Kidney epithelial cell (primary cell): ENCODE measurements at places on chromosomes 11 and 22.

- no peak for DNase-seq
Observed at GRCh38 chr22:38751422-38752346, 4.1 kb downstream of the SUN2 start.

GRCh38 chr22:22061085-22062077, 78.8 kb upstream of the TOP3B start:
- DNase-seq: no peak

GRCh38 chr11:13076961-13077360, 67.8 kb downstream of the RASSF10 start:
- DNase-seq: no peak

GRCh38 chr22:45286854-45287551, 2.3 kb downstream of the UPK3A start:
- no peak for DNase-seq

- DNase-seq: no peak
Observed at GRCh38 chr11:97703851-97704250, 1314.0 kb downstream of the JRKL start.

DNA sequence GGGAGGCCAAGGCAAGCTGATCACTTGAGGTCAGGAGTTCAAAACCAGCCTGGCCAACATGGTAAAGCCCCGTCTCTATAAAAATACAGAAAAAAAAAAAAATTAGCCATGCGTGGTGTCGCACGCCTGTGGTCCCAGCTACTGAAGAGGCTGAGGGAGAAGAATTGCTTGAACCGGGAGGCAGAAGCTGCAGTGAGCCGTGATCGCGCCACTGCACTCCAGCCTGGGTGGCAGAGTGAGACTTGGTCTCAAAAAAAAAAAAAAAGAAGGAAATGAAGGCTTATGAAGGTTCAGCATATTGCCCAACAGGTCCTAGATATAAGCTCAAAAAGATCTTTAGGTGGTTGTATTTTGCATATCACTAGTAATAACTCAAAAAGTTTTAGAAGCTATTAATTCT, 10.2 kb downstream of the ATL3 start:
- DNase-seq: no peak

- no peak for DNase-seq
Observed at GRCh38 chr11:125239585-125240560, 75.3 kb downstream of the PKNOX2 start.

GRCh38 chr11:21179770-21180169, 510.4 kb downstream of the NELL1 start:
- no peak for DNase-seq

- DNase-seq: no peak
Observed at GRCh38 chr11:111561791-111562325, 21.3 kb downstream of the LAYN start.

DNA sequence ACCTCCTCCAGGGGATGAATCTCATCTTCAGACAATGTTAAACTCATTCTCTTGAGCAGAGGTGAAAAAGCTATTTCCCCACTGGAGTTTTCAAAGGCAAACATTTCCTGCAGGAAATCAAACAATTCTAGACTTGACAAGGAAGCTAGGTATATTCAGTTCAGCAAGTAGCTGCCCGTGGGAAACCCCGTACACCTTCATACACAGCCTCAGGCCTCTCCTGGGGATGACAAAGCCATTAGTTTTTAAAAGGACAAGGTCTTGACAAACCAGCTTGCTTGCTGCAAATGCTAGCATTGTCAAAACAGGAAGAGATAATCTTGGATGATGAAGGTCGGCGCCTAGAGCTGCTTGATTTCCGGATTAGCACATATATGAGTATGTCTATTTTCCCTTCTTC, 1630.8 kb upstream of the TENM4 start:
- DNase-seq: no peak

DNA sequence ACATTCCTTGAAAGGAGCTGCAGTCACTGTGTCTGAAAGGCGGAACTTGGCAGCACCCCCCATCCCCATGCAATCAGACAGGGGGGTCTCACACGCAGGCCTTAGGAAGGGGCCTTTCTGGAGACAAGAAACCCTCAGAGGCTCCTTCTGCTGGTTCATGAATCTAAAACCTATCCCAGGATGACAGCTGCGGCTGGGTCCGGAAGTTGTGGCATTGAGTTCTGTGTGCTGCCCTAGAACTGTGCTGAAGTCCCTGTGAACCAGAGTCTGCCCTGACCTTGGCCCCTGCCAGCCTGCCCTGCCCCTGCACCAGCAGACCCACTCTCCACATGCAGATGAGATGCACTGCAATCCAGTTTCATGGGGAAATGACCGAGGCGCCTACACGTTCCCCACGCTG, 268.0 kb downstream of the CTTN start:
- no peak for DNase-seq

GRCh38 chr11:54558407-54558806, 45.4 kb downstream of the OR4C46 start:
- no peak for DNase-seq

GRCh38 chr11:3137486-3138177, 27.5 kb downstream of the OSBPL5 start:
- no peak for DNase-seq

- DNase-seq: peak; percentile 57
Observed at GRCh38 chr11:37504921-37505320, 906.9 kb upstream of the RAG2 start.

GRCh38 chr11:121067962-121068647, 32.9 kb upstream of the TECTA start:
- no peak for DNase-seq

DNA sequence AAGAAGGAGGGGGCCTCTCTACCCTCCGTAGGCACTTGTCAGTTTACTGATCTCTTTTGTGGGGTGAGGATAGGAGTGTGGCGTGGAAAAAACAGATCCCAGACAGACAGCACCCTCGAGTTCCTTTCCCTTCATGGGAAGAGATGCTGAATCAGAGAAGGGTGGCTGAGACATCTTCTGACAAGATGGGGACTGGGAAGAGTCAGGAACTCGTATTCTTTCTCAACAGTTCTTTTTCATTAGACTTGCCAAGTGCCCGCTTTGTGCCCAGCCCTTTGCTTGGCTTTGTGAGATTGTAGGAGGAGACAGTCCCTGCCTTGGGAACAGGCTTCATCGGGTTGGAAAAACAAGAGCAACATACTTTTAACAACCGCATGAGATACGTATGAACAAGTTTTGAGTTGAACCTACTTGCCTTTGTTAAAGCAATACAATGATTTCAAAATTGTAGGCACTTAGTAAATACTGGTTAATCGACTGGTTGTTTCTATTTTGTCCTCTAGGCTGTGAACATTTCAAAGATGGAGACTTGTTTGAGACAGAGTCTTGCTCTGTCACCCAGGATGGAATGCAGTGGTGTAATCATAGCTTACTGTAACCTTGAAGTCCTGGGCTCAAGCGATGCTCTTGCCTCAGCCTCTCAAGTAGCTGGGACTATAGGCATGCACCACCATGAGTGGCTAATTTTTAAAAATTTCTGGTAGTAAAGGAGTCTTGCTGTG, 1.1 kb downstream of the RRM1 start:
- peak; percentile 31 for DNase-seq

DNA sequence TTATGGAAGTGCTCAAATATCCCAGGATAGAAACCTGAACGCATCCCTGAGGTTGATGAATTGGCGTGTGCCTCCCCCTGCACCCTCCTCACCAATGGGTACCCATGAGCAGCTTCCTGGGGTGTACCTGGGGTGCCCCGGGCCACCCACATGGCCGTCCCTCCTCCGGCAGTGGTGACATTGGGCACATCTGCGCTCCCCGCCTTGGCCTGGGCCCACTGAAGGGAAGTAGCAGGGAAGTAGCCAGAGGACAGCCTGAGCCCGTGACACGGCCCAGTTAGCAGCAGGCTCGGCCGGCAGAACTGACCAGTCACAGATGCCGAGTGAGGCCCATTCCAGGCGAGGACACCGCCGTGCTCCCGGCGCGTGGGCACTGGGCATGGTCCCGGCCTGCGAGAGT, 16.7 kb downstream of the MRPL23 start:
- no peak for DNase-seq

GRCh38 chr11:792873-793272, 3.0 kb upstream of the CEND1 start:
- DNase-seq: no peak

DNA sequence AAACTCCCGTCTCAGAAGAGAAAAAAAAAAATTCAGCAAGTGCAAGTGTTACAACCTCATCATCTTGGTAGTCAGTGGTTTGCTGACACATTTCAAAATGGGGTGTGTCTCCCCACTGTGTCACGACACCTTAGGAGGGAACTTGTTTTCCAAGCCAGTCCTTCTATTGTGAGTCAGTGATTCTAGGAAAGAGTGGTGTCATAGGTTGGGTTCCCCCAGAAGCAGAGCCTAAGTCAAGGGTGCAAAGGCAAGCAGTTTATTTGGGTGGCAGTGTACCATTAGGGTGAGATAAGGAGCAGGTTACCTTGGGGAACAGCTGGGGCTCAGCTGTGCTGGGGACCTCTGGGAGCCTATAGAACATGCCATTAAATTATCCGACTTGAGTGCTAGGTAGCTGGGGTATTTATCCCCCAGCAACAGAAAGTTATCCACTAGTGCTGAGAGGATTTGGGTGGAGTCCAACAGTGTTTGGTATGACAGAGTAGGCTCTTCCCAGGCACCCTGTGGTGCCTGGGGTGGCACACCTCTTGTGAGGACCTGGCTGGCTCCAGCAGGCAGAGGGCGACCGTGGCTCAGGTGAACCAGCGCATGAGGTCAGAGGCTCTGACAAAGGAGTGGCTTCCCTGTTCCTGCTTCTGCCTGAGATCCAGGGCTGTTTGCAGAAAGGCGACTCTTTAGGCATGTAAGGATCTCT, 41.7 kb downstream of the KIAA1671 start:
- DNase-seq: no peak

DNA sequence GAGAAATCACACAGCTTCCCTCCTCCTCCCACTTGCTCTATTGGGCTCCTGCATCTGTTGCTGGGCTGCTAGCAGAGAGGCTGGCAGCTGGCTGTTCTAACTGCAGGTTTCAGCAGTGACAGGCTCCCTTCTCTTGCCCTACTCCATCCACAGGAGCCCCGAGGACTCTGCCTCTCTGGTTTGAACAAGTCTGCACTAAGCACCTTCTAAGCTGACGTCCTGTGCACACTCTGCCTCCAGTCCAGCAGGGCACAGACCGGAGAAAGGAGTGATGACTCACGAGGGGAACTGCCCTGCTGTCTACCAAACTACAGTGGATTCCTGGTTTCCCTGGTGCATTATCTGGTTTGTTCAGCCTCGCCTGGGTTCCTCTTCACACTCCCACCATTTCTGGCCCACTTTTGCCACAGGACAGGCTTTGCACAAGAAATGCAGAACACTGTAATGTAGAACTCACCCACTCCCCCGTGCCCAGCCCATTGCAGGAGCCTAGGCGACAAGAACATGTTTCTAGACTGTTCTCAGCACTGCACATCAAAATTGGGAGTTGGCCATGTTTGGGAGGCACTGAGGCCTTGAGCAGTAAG, 26.0 kb downstream of the IL10RA start:
- peak; percentile 23 for DNase-seq

DNA sequence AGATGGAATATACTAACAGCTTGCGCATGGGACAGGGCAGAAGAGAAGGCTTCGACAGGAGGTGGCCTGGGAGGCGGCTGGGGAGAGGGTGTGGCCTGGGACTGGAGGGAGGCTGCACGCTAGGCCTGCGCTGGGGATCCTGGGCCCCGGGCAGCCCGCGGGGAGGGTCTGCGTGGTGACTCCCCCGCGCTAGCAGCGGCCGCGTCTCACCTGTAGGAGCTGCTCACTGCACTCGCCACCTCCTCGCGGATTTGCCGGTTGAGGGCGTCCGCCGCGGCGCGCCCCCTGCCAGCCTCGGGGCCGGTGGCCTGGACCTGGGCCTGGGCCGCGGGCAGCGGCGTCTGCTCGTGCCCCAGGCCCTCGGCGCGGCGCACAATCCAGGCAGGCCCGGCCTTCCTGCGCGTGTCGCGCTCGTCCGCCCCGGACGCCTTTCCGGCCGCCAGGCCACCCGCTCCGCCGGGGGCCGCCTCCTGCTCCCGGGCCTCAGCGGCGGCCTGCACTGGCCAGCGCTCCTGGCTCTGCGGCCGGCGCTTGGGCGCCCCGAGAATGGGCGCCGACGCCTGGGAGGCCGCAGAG, 1.5 kb downstream of the MAP6 start:
- DNase-seq: no peak

DNA sequence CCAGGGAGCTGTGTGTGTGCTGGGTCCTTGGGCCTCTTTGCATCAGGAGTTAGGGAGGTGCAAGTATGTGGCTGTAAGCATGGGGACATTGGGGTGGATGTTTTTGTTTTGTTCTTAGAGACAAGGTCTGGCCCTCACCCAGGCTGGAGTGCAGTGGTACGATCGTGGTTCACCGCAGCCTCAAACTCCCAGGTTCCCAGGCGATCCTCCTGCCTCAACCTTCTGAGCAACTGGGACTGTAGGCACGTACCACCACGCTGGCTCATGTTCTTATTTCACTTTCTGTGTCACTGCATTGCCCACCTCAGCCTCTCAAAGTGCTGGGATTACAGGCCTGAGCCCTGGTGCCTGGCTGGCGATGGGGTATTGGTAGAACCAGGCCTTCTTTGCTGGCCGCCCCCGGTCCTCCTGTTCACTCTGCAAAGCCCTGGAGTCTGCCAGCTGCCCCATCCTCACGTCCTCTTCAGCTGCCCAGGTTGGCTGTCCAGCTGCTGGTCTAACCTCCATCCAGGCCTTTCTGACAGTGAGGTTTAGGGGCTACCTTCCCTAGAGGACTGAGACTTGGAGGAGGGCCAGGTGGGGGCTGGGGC, 851 bp upstream of the GRAMD4 start:
- no peak for DNase-seq

GRCh38 chr11:121055076-121055475, 31.2 kb downstream of the TBCEL start:
- no peak for DNase-seq

DNA sequence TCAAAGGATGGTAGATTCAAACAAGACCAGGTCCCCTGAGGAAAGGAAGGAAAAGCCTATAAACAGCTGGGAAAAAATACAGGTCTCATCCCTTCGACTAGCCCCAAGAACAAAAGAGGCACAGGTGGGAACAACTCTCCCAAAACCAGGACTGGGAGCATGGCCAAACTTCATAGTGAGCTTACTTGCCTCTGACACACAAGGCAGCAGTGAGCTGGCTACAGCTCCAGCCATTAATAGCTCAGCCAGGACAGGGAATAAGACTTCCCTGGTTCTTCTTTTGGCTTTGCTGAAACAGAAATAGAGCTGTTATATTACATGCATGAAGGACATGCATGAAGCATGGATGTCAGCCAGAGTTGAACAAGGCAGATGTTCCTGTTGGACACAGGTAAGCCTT, at the start of gene OR10A2:
Gene OR10A2 (plus strand): TSS at position 97 of the 400 bp plus-strand sequence. CDS start 6,698 bp downstream, outside the sequence.
- no peak for DNase-seq
